NCI-H774 (cell line): ENCODE measurements at places on chromosomes 5 and 9.

DNA sequence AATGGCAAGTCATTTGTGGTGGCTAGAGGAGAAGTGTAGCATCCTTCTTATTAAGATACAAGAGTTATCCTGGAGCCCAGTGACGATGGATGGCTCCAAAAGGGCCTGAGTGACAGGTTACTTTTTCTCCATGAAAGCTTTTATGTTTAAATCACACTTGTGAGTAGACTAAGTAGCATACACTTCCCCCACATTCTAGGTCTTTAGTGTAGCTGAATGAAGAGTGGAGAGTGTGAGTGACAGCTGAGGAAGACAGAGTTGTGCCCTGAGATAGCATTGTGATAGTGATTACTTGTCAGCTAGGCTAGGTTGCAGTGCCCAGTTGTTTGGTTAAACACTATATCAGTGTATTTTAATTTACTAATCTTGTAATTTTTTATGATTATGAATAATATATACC lies 337.8 kb downstream of the TENT4A start:
- DNase-seq: no peak

GRCh38 chr5:102986074-102986473 lies 133.9 kb downstream of the GIN1 start:
- no peak for DNase-seq

- no peak for DNase-seq
These were observed 143.3 kb upstream of the TNPO1 start for GRCh38 chr5:72673180-72673579.

DNA sequence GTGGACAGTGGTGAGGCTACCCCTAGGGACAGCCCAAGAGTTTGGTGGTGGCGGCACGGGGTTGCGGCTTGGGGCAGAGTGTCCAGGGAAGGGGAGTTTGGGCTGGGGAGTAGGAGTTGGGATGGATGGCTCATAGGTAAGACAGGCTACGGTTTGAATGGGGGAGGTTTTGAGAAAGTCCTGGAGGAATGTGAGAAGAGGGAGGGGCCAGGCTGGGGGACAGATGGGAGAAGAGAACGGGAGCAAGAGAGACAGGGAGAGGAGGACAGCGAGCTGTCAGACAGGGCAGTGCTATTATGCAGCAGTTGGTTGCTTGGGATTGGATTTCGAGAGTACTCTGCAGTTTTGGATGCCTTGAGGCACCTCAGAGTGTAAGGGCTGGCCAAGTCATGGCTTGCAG lies 24.5 kb downstream of the PSD2 start:
- DNase-seq: no peak

GRCh38 chr9:121774715-121775613 lies 123.5 kb downstream of the DAB2IP start:
- no peak for DNase-seq

DNA sequence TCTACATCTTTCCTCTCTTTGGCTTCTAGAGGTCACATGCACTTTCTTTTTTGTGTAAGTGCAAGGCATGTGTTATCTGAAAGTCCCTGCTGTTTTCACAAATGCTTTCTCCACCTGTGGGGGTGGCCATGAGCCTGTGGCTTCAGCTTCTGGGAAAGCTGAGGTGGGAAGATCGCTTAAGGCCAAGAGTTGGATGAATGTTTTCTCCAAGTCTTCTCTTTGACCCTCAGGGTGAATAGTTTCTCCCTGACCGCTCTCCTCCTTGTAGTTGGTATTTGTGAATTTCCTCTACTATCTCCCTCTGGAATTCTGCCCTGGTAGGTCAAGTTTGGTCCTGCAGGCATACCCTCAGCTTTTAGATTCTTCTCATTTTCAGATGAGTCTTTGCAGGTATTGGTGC lies 74.2 kb downstream of the UGCG start:
- DNase-seq: no peak

GRCh38 chr5:124961521-124961920 lies 215.1 kb upstream of the ZNF608 start:
- no peak for DNase-seq
